ENCODE measurements at places on chromosomes 16 and 17.

GRCh38 chr16:75099738-75100602, 16.6 kb downstream of the LDHD start:
- no peak for DNase-seq

GRCh38 chr17:64289741-64290141, 26.7 kb upstream of the TEX2 start:
- no peak for DNase-seq

- no peak for DNase-seq
Measured at GRCh38 chr17:6070430-6070912, 292 bp downstream of the WSCD1 start.

DNA sequence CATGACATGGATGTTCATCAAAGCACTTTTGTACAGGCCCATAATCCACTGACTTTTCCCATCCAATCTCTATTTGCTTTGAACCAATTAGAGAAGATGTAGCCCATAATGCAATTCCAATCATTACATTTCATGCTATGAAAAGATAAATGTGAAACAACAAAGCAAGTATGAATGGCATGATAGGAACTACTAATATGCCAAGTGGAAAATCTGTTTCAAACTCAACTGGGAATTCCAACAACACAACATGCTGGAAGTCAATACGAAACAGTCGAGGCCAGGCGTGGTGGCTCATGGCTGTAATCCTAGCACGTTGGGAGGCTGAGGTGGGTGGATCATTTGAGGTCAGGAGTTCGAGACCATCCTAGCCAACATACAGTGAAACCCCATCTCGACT, 39.6 kb upstream of the TMEM97 start:
- DNase-seq = no peak

DNA sequence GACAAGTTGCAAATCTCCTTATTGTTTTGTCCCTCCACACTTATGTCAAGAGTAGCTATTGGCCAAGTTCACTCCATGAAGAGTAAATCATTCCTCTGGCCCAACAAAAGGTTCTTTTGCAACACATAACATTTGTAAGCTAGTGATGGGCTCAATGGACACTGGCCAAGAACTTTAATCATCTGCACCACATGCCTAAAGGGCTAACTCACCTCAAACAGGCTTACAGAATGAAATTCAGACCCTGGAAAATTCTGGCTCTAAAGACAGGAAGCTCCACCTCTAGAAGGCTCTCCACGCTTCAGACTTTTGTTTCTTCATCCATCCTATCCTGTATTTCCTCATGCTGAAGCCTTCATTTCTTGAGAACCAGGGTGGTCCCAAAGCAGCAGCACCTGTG, 10.9 kb upstream of the ANKFN1 start:
- DNase-seq = no peak

GRCh38 chr16:1443980-1444729, at the start of gene CCDC154:
Gene CCDC154 (minus strand): TSS chr16:1444556. CDS start chr16:1444322, 234 bp downstream.
- DNase-seq = no peak

GRCh38 chr16:79642652-79643051, 42.1 kb upstream of the MAF start:
- no peak for DNase-seq

DNA sequence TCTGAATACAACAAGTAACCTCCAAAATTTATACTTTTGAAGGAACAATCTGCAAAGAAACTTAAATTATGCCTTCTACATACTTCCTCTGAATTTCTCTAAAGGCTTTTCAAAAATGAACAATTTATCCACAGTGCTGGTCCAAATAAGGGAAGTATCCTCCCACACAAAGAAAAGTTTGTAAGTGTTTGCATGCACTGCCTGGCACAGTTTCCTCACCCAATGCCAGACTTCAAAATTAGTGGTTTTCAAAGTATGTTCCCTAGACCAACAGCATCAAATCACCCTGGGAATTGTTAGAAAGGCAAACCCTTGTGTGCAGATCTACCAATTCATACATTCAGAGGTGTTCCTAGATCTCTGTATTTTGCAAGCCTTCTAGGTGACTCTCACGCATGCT, 82.5 kb downstream of the PCTP start:
- DNase-seq = no peak

GRCh38 chr16:35692824-35693223, 2233.4 kb downstream of the TP53TG3F start:
- no peak for DNase-seq

- DNase-seq = no peak
Measured at GRCh38 chr17:40534371-40535189, 30.7 kb downstream of the CCR7 start.

DNA sequence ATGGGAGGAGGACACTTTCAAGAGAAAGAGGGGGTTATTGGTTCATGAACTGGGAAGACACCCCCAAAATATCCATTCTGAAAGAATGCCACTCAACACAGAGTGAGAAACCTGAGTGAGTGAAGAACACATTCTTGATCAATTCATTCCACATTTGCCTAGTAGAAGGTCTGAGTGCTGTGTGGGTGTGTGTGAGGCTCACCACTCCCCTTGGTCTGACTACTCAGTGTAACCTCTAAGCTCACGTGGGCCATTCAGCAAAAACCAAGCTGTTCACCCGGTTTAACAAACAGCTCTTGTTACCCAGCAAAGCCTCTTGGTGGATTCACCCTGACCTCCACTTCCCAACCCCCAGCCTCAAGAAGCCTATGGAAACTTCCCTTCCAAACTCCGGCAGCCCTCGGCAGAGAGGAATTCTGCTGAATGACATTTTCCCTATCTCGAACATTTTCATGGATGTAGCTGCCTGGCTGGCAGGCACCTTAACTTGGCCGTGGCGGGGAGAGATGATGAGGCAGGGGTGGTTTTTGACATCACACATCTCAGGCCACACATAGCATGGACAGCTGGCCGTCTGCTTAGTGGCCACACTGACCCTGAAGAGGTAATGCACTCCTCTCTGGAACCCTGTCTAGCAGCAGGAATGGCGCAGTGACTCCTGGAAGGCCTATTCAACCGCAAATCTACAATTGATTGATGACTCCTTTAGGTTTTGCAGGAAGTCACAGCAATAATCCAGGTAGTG, 11.6 kb downstream of the ST6GALNAC1 start:
- DNase-seq = no peak

GRCh38 chr16:50469744-50470321, 78.4 kb upstream of the NKD1 start:
- DNase-seq = no peak

DNA sequence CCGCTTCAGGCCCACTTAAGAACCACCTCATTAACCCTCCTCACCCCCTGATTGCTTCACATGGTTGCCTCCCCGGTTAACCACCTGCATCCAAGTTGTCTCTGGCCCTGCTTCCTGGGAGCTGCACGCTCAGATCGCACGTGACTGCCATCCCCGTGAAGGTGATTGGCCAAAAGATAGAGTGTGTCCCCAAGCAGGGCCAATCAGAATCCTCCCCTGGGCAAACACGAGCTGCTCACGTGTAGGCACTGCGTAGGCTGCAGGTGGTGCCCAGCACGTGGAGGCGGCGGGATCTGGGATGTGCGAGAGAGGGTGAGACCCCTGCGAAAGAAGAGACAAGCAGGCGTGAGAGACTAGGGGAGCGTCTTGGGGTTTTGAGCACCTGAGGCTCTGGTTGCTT, 111.8 kb upstream of the CRHR1 start:
- DNase-seq = no peak

DNA sequence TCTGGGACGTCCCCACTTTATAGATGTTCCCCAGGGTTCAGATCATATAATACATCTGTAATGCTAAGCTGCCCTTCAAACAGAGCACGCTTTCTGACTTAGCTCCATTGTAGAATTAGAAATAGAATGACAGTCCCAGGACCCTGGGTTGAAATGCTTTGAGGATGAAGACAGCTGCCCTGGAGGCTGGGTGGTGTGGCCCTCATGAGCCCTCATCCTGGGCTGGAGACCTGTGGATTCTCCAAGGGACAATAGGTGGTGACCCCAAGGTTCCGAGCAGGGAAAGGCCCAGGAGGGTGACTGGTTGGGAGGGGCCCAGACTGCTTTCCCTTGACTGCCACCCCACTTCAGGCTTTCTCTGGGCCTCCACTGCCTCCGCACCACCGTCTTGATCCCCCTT, 59.0 kb downstream of the CRISPLD2 start:
- DNase-seq = no peak

DNA sequence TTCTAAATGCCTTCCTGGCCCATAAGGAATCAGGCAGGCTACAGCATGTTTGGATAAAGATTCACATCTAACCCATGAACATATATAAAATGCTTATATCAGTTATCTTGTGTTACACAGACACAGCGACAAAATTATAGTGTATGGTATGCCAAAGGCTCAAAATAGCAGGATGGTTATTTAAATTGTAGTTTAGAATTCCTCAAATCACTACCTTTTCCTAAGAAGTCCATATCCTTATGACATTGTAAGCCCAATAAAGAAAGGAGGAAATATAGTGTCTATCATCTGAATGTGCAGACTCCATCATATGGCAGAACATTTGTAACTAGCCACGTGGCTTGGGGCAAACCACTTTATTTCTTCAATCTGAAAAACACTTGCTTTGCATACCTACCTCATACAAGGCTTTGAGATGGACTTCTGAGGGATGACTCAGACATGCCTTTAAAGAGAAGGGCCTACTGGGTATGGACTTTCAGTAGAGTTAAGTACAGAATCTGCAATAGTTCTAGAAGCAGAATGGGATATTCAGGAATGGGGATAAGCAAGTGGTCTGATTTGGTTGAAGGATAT, 12.1 kb upstream of the DHX8 start:
- no peak for DNase-seq

GRCh38 chr16:90041896-90042473, 22.7 kb upstream of the DBNDD1 start:
- DNase-seq = no peak

DNA sequence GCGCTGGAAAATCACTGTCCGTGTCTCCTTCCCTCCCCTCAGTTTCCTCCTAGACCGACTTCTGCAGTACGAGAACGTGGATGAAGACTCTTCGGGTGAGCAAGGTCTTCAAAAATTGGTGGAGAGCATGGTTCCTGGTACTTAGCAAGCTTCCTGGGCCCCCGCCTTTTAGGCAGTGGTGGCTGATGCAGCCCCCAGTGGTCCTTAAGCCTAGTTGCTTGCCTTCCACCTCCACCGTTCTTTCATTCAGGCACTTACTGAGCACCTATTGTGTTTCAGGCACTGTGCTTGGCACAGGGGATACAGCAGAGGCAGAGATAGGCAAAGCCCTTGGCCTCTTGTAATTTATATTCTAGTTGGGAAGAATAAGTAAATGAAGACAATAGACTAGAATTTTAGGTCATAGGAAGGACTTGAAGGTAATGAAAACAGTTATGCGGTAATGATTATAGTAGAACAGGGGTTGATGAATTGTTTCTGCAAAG, 767 bp downstream of the INO80E start:
- DNase-seq = no peak

GRCh38 chr16:75341564-75342307, 90.3 kb upstream of the BCAR1 start:
- no peak for DNase-seq

- DNase-seq = no peak
Measured at GRCh38 chr16:8200839-8201238, 389.5 kb downstream of the TMEM114 start.

DNA sequence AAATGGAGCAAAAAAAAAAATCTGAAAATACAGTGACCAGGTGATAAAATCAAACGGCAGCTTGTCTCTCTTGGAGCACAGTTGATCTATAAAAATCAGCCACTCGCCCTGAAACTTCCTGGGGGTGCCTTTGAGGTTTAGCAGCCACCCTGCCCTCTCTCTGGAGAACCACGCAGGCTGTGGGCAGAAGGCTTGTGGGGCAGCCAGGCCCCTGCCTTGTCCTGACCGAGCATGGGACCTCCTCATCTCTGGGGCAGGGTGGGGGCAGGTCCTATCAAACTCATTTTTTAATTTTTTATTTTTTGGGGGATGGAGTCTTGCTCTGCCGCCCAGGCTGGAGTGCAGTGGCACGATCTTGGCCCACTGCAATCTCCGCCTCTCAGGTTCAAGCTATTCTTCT, 5.0 kb downstream of the TMEM238L start:
- no peak for DNase-seq

- DNase-seq = no peak
Measured at GRCh38 chr16:85173981-85174751, 61.9 kb upstream of the CIBAR2 start.

- no peak for DNase-seq
Measured at GRCh38 chr16:73051226-73051625, 3.3 kb upstream of the ZFHX3 start.

GRCh38 chr17:75589012-75589918, 1.7 kb downstream of the MYO15B start:
- peak; percentile 88 for DNase-seq

DNA sequence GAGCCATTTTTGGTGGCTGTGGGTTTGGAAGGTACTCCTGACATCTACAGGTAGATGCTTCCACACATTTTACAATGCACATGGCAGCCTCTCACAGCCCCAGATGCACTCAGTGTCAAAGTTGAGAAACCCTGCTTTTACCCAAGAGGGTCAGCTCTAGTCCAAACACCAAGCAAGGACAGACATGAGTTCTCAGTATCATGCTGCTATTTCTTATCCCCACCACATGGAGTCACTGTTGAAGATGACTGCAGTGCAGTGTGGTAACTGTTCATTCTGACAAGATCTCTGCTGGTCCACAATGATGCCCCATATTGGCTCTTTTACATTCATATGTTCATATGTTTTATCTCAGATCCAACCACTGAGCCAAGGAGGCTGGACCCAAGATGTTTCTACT, 50.5 kb upstream of the SALL1 start:
- DNase-seq = no peak

DNA sequence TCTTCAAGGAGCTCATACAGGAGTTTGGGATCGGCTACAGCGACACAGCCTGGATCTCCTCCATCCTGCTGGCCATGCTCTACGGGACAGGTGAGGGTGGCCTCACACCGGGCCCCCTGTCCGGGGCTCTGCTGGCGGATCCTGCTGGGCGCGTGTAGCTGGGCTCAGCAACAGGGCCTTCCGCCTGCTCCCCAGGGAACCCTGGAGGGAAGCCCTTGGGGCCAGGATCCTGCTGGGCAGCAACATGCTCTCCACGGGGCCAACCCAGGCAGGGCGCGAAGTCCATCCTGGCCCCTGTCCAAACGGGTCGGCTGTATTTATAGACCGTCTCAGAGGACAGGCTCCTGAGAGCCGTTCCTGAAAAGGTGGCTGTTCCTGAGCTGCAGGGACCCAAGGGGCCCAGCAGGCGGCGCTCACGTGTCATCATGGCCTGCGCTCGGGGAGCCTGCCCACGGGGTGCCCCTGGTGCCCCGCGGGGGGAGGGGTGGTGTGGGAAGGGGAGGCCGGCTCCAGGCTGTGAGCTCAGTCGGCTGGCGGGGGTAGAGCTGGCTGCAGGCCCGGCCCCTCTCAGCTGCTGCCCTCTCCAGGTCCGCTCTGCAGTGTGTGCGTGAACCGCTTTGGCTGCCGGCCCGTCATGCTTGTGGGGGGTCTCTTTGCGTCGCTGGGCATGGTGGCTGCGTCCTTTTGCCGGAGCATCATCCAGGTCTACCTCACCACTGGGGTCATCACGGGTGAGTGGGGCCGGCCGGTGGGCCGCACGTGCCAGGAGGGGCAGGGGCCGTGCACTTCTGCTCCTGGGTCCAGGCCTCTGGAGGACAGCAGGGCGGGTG, 7.5 kb downstream of the SLC16A3 start:
- no peak for DNase-seq

Measured in stimulated activated CD8-positive, alpha-beta memory T cell treated with anti-CD3 and anti-CD28 coated beads, Interleukin-7, amount 100 ng/mL, for 1 hour (primary cell).